Right ventricle myocardium inferior (tissue), 1 donor: ENCODE measurements at places on chromosomes 1 and 21. TPM values are rescaled to one million over a fixed set of nuclear protein-coding genes. Genes with fewer than 3 reads are reported as not detected.

DNA sequence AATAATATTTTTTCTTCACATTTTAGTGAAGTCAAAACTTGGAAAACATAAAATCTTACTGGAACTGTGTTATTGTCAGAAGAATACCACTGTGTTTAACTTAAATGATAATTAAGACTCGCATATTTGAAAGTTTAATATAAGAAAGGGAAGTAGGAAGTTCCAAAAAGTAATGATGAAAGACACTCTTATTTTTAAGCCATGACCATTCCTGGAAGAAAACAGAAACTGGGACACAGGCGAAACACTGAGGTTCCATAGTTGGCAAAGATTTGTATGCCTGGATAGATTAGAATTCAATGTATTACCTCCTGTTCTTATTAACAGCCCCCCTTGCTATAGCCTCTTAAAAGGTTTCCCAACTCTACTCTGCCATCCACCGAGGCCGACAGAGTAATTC lies 271.2 kb downstream of the DPYD start:
- no peak for DNase-seq

Gene LMOD1
- total RNA-seq, result 10.8 TPM

DNA sequence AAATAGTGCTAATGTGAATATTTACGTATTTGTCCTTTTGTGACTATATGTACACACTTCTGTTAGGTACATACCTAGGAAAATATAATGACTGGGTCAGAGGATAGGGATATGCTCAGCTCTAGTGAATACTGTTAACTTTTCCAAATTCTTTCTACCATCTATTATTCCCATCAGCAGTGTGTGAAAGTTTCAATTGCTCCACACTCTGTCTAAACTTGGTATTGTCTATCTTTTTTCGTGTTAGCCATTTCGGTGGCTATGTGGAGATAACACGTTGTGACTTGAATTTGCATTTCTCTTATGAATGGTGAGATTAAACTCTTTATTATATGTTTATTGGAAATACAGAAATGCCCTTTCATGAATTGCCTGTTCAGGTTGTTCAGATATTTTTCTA lies 22.7 kb upstream of the LELP1 start:
- no peak for DNase-seq

DNA sequence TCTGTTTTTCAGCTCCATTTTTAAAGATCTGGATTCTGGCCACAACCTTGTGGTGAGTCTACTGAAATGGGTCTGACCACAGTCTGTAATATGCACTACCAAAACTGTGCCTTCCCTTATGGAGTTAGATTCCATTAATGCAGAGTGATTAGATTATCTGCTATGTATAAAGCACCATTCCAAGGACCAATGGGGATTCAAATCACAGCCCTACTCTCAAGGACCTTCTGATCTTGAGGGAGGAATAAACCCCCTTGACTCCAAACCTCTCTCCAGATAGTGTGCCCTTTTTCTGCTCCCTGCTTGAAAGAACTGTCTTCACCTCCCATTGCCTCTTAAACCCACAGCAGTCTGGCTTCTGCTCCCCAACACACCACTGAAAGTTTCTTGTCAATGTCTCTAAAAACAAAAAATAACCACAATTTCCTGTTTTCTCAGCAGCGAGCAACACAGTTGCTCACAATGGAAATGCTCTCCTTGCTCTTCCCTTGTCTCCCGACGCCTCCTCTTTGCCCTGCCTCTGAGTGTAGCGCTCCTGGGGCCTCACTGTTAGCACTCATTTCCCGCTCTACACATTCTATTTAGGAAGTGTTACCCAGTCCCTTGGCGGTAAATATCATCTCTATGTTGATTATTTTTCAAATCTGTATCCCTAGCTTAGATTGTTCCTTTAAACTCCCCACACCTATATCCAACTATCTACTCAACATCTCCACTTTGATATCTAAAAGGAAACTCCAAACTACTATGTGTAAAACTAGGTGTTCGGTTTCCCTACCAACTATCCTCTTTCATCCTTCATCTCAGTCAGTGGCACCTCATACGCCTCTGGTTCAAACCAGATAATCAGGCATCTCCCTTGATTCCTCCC lies 13.6 kb downstream of the PCNX2 start:
- DNase-seq, result no peak

DNA sequence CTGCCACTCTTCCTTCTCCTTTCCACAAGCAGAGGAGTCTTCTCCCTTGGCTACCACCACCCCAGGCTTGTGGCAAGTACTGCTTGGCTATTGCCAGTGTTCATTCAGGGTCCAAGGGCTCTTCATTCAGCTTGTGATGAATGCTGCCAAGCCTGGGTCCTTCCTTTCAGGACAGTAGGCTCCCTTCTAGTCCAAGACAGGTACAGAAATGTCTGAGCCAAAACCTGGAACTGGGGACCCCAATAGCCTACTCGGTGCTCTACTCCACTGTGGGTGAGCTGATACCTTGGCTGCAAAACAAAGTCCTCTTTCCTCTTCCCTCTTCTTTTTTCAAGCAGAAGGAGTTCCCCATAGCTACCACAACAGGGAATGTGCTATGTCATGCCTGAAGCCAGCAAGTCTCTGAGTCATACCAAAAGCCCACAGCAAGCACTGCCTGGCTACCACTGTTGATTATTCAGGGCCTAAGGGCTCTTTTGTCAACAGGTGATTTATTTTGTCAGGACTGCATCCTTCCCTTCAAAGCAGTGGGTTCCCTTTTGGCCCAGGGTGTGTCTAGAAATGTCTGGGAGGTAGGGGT lies 268.9 kb downstream of the HHAT start:
- DNase-seq, result no peak

- no peak for DNase-seq
Observed at GRCh38 chr1:40160806-40161124, 422 bp upstream of the RLF start.

Gene PDZK1IP1
- total RNA-seq, result not detected

Gene ZFP69
- total RNA-seq, result 1.8 TPM

DNA sequence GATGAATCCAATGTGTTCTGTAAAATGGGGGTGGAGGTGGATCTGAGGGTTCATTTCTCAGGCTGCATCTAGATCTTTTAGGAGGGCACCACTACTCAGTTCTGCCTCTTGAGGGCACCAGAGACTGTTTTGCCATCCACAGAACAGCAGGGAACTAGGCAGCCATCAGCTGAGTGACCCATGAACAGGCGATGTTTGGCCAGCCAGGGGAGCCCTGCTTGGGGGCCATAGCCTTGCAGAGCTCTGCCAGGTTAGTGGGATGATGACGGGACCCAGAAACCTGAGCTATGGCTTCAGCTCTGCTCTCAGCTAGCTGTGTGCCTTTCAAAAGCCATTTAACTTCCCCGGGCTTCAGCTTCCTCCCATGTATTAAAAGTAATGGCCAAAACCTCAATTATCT lies 13.4 kb upstream of the NOS1AP start:
- DNase-seq, result no peak
